H9 (cell line): ENCODE measurements at places on chromosomes 1 and 21.

DNA sequence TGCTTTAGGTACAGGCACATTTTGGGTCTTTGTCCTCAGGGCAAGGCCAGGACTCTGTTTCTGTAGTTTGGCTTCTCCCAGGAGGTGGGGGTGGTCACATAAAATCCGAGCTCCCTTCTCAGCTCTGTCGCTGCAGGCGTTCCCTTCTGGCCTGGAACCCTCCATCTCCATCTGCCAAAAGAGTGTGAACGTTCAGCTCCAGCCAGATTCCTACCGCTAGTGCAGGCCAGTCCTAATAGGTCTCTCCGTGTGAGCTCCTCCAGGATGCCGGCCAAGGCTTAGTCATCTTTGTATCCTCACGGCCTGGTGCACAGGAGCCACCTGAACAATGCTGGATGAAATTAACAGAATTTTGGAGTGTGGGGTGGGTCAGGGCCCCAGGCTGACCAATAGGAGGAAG is 19.9 kb upstream of the KCNA10 start:
- 0 out of 2 replicates have a peak, but pooled peaks cover 2% of the 10 kb centered on the region for H3K27me3 ChIP-seq
- H3K4me1 ChIP-seq = no peaks in the 10 kb centered on the region
- no peak overlapping the region for H3K4me3 ChIP-seq
- H3K27ac ChIP-seq = no peak overlapping the region

- no peaks in the 10 kb centered on the region for H3K36me3 ChIP-seq
- H3K27ac ChIP-seq = no peak overlapping the region
- no peaks in the 10 kb centered on the region for H3K27me3 ChIP-seq
- no peak for DNase-seq
- no peaks in the 10 kb centered on the region for H3K4me1 ChIP-seq
These were observed 25.2 kb downstream of the PDE4B start for GRCh38 chr1:65817891-65818290.

GRCh38 chr21:35208810-35209517 is 159.9 kb upstream of the RUNX1 start:
- H3K36me3 ChIP-seq = no peaks in the 10 kb centered on the region
- no peaks in the 10 kb centered on the region for H3K27me3 ChIP-seq
- H3K4me1 ChIP-seq = no peaks in the 10 kb centered on the region
- DNase-seq = no peak
- H3K4me3 ChIP-seq = no peak overlapping the region
- H3K27ac ChIP-seq = no peak overlapping the region

GRCh38 chr1:37764888-37765441 is at the start of gene EPHA10:
EPHA10 (minus strand) TSS chr1:37765120; CDS start chr1:37765066, 54 bp downstream.
- peak; percentile 92 for DNase-seq
- no peaks in the 10 kb centered on the region for H3K36me3 ChIP-seq
- no peak within 1 kb of the TSS for H3K27ac ChIP-seq
- peak within 1 kb of the TSS; percentile 88 for H3K4me3 ChIP-seq
- H3K4me1 ChIP-seq = peaks cover 4% of the 10 kb centered on the region; the same call in 1 of the 2 replicates

GRCh38 chr1:166808952-166809351 is 30.3 kb upstream of the POGK start:
- H3K27me3 ChIP-seq = no peaks in the 10 kb centered on the region
- no peaks in the 10 kb centered on the region for H3K36me3 ChIP-seq
- no peak overlapping the region for H3K4me3 ChIP-seq
- H3K4me1 ChIP-seq = no peaks in the 10 kb centered on the region
- DNase-seq = no peak

GRCh38 chr1:84089465-84089864 is 54.6 kb upstream of the PRKACB start:
- no peak for DNase-seq
- no peaks in the 10 kb centered on the region for H3K36me3 ChIP-seq
- H3K4me3 ChIP-seq = no peak overlapping the region
- no peaks in the 10 kb centered on the region for H3K4me1 ChIP-seq

DNA sequence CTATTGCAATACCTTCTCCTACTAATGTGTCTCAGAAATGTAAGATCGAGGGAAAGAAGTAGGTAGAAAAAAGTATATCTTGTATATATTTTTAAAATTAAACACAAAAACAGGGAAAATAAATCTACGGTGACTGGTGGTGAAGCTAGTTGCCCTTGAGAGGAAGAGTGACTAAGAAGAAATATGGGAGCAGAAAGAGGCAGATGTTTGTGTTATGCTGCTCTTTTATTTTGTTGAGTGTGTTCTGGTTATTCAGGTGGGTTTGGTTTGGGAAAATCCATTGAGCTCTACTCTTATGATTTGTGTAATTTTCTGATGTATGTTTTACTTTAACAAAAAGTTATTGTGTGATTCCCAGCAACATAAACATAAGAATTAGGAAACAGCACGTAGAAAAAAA is 444.9 kb upstream of the B3GALT2 start:
- no peak overlapping the region for H3K27ac ChIP-seq
- no peak overlapping the region for H3K4me3 ChIP-seq
- H3K36me3 ChIP-seq = no peaks in the 10 kb centered on the region
- no peaks in the 10 kb centered on the region for H3K4me1 ChIP-seq
- H3K27me3 ChIP-seq = no peaks in the 10 kb centered on the region

DNA sequence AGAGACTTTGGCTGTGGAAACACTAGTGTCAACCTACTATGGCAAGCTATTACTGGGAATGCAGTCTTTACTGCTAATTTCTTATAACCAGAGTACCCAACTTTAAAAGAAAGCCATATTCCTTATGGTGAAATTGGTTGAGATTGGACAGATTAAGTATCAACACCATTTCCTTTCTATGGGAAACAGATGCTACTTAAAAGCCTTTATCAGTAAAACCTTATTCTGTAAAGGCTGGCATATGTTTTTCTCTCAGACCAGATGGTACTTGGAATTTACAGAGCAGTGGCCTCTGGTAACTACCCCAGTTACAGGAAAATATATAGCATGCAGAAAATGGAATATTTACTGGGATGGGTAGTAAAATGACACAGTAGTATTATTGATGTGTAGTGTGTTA is 18.8 kb downstream of the IFI44 start:
- H3K27ac ChIP-seq = no peak overlapping the region
- no peak overlapping the region for H3K4me3 ChIP-seq
- no peaks in the 10 kb centered on the region for H3K27me3 ChIP-seq
- no peaks in the 10 kb centered on the region for H3K4me1 ChIP-seq

DNA sequence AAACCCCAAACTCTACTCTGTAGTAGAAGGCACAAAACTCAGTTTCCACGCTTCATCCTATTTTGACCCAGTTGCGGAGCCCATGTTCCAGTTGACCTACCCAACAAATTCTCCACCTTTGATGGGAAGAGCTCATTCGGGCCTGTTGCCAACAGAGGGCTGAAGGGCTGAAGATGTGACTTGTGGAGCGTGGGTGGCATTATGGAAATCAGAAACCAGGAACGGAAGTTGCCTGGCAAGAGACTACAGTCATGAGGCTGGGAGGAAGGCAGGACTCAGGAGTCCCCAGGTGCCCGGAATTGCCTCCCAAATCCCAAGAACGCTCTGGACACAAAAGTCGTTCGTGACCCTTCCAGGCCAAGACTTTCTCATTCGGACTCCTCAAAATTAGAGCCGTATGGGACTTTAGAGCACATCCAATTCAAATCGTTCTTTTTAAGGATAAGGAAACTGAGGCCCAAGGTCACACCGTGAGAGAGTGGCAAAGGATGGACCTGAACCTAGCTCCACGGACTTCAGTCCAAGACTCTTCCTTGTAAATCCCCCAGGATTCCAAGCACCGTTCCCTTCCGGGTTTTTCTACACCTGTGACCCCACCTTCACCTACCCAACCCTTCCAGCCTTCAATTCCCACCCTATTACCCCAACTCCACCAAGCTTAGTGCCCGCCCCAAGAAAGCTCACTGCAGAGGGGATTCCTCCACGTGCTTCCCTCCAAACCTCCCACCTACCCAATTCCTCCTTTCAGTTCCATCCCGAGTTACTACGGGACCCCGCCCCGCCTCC is 739 bp downstream of the SMG5 start:
- no peak for DNase-seq
- no peaks in the 10 kb centered on the region for H3K4me1 ChIP-seq
- no peaks in the 10 kb centered on the region for H3K27me3 ChIP-seq
- peak overlapping the region; percentile 98 for H3K4me3 ChIP-seq
- peaks cover 27% of the 10 kb centered on the region for H3K36me3 ChIP-seq

DNA sequence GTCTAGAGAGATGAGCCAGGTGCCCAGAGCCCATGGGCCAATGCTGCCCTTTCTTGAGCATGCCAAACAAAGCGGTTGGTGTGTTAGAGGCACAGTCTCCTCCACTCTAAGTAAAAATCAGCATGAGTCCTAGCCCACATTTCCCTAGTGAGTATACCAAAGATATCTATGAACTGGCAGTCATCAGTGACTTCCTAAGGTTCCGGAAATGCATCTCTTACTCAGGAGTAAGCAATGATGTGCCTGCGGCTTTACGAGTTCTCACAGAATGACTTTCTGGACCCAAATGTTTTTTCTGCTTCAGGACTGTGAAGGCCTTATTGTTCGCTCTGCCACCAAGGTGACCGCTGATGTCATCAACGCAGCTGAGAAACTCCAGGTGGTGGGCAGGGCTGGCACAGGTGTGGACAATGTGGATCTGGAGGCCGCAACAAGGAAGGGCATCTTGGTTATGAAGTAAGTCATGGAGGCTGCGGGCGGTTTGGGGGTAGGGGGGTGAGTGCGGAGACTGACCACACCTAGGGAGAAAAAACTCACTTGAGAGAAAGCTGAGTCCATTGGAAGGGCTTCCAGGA is 9.2 kb downstream of the PHGDH start:
- no peak overlapping the region for H3K4me3 ChIP-seq
- peaks cover 66% of the 10 kb centered on the region for H3K36me3 ChIP-seq
- H3K27me3 ChIP-seq = no peaks in the 10 kb centered on the region
- H3K27ac ChIP-seq = no peak overlapping the region

DNA sequence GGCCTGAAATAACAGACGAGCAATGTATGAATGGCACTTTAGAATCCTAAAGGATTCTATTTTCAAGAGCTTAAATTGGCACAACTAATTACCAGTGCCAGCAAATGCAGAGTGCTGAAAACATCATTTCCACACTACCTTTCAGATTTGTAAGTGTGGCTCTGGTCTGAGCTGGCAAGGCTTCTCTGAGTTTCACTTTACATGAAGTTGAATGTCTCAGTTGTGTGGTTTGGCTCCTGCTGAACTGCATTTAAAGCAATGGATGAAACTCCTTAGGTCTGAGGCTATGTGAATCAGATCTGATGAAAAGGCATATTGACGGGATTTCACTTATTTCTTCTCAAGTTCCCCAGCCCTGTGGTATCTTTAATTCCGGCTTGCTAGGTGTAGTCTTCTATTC is 114.8 kb upstream of the PTGFR start:
- no peaks in the 10 kb centered on the region for H3K36me3 ChIP-seq
- no peak for DNase-seq
- no peaks in the 10 kb centered on the region for H3K27me3 ChIP-seq
- no peaks in the 10 kb centered on the region for H3K4me1 ChIP-seq
- no peak overlapping the region for H3K27ac ChIP-seq

DNA sequence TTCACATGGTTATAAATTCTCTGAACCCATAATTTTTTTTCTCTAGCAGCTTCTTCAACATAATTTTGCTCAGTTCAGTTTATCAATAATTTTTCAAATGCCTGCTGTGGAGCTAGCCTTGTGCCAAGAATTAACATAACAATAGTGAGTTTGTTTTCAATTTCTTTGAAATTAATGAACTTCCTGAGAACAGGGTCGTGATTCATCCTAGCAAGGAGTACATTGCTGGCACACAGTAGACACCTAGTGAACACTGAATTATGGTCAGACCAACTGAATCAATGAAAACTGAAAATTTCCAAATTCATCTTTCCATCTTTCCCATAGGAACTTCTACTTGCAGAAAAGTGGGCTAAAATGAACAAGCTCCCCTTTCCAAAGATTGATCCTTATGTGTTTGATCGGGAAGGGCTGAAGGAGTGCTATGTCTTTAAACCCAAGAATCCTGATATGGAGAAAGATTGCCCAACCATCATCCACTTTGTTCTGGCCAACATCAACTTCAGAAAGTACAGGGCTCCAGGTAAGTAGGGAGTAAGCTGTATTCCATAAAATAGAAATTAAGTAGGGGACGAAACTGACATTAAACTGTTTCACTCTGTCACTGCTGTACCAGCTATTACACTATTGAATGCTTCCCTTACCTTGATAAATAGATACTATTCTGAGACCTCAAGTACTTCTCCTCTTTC is 148.7 kb downstream of the PLA2G4A start:
- H3K4me1 ChIP-seq = peaks cover 2% of the 10 kb centered on the region; the same call in 1 of the 2 replicates
- no peak overlapping the region for H3K27ac ChIP-seq
- no peaks in the 10 kb centered on the region for H3K36me3 ChIP-seq
- no peak for DNase-seq

DNA sequence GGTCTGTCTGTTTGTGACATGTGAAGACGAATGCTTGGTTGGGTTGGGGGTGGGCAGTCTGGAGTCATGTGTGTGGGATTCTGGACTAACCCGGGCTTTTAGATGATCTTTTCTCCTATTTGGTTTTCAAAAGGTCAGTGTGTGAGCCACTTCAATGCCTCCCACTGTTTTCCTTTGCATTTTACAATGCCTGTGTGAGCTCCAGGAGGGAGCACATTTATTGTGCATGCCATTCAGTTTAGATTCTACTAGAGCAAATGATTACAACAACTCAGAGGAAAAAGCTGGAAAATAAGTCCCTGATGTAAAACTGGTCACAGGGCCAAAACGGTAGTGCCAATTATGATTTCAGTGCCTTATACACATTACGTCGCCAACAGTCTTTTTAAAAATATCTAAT is 90.9 kb downstream of the LYPLAL1 start:
- H3K4me1 ChIP-seq = no peaks in the 10 kb centered on the region; the same call in 1 of the 2 replicates
- H3K27me3 ChIP-seq = no peaks in the 10 kb centered on the region
- no peak overlapping the region for H3K27ac ChIP-seq
- no peaks in the 10 kb centered on the region for H3K36me3 ChIP-seq

DNA sequence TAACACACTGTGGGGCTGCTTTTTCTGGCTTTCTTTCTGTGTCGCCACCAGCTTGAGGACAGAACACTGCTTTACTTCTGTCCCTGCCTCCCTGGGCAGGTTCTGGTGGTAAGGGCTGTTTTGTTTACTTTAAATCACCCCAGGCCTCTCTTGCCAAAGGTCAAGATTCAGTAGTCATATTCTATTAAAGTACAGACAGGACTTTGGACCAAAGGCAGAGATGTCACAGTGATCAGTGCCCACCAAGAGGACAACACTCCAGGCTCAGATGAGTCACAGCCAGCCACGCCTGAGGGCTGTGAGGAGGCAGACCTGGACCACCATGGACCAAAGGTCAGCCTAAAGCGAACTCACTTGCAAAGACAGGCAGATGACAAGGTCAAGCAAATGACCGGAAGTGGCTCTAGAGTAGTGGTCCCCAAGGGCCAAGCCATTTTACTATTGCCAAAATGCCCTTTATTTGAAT is 200.0 kb downstream of the RHOU start:
- no peak overlapping the region for H3K27ac ChIP-seq
- no peaks in the 10 kb centered on the region for H3K36me3 ChIP-seq
- H3K4me1 ChIP-seq = no peaks in the 10 kb centered on the region; the same call in 1 of the 2 replicates
- no peak overlapping the region for H3K4me3 ChIP-seq
- H3K27me3 ChIP-seq = no peaks in the 10 kb centered on the region

- DNase-seq = no peak
- H3K27me3 ChIP-seq = no peaks in the 10 kb centered on the region
These were observed 36.5 kb downstream of the LGALS8 start for GRCh38 chr1:236560213-236560771.

DNA sequence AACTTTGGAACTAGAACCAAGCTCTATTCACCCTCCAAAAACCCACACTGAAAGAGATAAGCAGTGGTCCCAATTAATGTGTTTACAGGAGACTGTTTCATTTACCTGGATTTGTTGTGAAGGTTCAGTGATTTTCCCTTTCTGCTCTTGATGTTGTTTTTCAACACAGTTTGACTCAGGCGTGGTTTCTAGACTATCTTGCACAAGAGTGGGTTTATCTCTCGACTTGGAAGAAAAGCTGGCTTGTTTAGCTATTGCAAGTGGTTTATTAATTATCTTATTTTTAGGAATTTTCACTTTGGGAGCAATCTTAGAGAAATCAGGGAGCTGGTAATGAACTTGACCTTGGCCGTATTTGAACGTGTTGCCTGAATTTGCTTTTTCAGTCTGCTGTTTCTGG is 5.3 kb downstream of the AKNAD1 start:
- no peak overlapping the region for H3K4me3 ChIP-seq
- no peak overlapping the region for H3K27ac ChIP-seq
- no peaks in the 10 kb centered on the region for H3K4me1 ChIP-seq
- DNase-seq = no peak
- H3K27me3 ChIP-seq = no peaks in the 10 kb centered on the region
